ENCODE measurements at places on chromosomes 5 and 9. TPM values are rescaled to one million over a fixed set of nuclear protein-coding genes. Genes with fewer than 3 reads are reported as not detected.

Gene PCDHB6
- 0.32 TPM for total RNA-seq

Gene MLANA
- total RNA-seq: not detected

Gene ACTBL2
- total RNA-seq: not detected

Gene HAVCR2
- 6.7 TPM for total RNA-seq

Gene HINT1
- total RNA-seq: 668 TPM

Gene KCNN2
- 5.8 TPM for total RNA-seq

Gene DOLK
- total RNA-seq: 13.1 TPM

DNA sequence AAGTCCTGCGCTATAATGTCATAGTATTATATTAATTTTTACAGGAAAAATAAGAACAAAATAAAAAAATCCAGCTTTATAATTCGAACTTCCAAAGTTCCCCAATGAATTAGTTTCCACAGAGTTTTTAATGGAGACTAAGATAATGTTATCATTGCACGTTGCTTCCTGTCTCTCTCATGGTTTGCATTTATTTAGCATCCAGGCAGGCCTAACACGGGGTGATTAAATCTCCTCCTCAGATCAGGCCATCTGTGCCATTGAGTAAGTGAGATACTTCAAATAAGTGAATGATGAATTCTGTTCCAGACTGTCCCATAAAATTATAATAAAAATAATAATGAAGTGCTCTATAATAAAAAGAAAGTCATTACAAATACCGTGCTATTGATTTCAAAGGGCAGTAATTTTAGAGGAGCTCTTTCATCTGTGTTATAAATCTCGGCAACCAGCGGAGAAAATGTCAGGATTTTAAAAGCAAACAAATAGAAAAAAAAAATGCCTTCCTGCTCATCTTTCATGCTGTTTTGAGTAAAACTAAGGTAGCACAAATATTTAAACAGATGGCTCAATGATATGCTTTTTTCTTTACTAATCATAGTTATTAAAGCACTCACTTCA lies 570.6 kb upstream of the ZNF608 start:
- no peak for DNase-seq

- no peak for DNase-seq
Observed at GRCh38 chr9:26061948-26062575, 383.8 kb upstream of the TUSC1 start.

DNA sequence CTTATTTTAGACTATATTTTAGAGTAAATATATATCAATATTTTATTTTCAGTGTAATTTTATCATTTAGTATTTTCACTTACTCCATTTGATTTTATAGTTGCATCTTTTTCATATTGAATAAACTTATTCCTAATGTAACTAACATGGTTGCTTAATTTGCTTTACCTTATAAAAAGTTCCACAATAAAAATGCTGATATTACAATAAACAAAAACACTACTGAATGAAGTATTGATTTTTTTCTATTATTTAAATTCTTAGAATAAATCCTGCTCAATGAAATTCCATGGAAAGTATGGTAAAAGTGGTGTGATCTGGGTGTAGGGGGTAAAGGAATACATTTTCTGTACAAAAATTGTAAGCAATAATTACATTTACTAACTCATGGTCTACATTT lies 2074.9 kb upstream of the C9orf72 start:
- DNase-seq: no peak

GRCh38 chr5:57036761-57037160 lies 84.8 kb upstream of the MIER3 start:
- no peak for DNase-seq

DNA sequence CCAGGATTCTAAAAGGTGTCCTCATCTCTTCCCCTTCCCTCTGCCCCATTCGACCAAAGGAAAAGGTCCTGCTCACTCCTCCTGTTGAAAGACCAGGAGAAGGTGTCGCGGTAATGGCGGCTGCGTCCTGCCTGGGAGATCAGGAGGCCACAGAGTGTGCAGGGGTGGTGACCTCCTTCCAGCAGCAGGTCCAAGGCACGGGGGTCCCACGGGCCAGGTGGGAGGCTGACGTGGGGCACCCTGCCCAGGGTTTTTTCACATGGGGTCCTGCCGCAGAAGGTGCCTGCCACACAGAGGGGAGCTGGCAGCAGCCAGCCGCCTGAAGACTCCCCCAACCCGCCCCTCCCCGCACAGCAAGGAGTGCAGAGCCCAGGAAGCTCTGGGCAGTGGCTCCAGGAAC lies 22.2 kb upstream of the ADAMTS2 start:
- DNase-seq: no peak

GRCh38 chr5:17302604-17303003 lies 85.2 kb downstream of the BASP1 start:
- DNase-seq: no peak

DNA sequence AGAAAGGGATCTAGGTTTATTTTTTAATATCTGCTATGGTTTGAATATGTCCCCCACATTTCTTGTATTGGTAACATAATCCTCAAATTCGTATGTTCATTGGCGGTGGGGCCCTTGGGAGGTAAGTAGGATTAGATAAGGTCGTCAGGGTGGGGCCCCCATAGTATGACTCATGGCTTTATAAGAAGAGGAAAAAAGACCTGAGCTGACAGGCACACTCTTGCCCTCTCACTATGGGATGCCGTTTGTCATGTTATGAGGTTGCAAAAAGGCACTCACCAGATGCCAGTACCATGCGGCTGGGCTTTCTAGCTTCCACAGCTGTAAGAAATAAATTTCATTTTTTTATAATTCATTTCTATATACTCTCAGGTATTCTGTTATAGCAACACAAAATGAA lies 67.3 kb upstream of the SGCD start:
- DNase-seq: no peak

DNA sequence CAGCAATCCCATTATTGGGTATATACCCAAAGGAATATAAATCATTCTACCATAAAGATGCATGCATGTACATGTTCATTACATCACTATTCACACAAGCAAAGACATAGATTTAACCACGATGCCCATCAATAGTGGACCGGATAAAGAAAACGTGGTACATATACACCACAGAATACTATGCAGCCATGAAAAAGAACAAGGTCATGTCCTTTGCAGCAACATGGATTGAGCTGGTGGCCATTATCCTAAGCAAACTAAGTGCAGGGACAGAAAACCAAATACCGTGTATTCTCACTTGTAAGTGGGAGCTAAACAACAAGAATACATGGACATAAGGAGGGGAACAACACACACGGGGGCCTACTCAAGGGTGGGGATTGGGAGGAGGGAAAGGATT lies 33.8 kb upstream of the LAMC3 start:
- DNase-seq: no peak

DNA sequence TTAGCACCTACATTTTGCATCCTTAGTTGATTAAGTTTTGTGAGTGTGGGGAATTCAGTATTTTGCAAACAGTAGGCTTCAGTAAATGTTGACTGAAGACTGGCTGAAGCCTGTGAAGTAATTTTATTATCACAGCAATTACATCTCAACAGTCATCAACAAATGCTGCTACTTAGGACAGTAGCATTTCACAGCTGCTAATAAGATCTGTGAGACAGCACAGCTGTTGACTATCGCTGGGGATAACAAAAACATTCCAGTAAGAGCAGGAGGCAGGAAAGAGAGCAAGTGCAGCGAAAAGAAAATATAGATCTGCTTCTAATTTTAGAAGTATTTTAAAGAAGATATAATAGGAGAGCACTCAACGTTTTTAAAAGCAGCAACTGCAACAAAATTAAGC lies 117.3 kb upstream of the FGF10 start:
- no peak for DNase-seq

DNA sequence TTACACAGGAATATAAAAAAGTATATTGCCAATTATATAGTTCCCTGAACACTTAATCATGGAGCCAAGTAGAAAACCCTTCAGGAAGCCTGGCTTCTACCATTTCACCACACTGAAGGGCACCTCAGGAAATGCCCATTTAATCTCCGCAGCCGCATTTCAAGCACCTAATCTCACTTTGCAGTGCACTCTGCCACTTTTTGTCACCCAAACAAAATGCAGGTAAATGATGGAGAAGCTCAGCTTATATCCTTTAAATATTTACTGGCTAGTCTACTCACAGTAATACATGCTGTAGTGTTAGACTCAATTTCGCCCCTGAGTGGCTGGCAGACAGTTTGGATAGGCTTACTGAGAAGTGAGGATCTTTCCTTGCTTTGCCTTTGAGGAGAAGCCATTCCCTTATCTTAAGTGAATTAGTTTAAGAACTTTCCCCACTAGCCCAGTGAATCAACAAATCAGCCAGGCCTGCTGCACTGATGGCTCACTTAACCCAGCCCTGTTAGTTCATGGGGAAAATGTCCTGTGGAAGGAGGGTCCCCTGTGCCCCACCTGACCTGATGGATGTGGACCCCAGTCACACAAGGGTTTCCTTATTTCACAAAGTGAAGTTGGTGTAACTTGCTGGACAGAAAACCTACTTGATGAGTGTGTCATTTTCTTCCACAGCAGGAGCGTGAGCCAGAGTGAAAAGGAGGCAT lies 209.7 kb downstream of the CAAP1 start:
- no peak for DNase-seq

DNA sequence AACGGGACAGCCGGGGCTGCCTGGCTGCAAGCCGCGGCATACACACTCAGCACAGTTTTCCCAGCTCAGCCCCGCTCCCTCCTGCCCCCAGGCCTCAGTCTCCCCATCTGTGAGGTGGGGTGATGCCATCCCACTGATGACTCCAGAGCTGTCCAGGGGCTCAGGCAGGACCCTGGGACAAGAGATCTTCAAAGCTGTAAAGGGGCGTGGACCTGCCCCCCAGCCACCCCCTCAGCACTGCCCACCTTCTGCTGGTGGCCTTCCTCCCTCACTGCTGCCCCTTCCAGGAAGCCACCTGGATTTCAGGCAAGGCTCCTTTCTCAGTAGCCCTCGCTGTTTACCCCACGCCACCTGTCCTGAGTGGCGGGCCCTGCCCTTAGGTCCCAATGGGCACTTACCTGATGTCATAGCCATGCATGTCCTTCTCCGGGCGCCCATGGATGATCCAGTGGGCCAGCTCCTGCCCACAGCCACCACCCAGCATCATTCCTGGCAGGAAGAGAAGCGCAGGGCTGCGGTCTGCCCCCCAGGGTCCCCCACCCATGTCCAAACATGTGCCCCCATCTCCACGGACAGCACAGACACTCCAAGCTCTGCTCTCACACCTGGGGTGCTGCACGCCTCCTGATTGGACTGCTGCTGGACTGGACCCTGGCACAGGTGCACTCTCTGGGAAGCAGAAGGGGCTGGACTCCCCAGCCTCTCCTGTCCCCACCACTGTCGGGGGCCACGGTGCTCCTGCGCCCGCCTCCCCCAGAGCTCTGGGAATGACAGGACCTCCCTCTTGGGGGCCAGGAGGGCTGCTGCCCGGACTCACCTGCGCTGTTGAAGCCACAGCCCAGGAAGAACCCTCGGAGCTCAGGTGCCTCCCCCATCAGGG lies 25.7 kb downstream of the SARDH start:
- DNase-seq: no peak

DNA sequence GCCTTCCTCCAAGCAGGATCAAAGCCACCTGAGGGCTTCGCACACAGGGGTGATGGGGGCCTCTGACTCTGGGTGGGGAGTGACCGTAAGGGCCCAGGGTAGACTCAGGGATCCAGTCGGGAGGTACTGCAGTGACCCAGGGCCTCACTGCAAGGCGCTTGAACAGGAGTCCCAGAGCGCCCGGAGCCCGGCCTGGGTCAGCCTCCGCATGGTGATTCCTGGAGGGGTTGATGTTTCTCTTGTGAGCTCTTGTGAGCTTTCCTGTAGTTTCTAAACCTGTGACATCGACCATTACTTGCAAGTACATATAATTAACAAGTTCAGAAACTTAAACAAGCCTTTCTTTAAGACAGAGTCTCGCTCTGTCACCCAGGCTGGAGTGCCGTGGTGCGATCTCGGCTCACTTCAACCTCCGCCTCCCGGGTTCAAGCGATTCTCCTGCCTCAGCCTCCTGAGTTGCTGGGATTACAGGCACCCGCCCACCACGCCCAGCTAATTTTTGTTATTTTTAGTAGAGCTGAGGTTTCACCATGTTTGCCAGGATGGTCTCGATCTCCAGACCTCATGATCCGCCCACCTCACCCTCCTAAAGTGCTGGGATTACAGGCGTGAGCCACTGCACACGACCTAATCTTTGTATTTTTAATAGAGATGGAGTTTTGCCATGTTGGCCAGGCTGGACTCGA lies 19.8 kb downstream of the PTGES start:
- no peak for DNase-seq

DNA sequence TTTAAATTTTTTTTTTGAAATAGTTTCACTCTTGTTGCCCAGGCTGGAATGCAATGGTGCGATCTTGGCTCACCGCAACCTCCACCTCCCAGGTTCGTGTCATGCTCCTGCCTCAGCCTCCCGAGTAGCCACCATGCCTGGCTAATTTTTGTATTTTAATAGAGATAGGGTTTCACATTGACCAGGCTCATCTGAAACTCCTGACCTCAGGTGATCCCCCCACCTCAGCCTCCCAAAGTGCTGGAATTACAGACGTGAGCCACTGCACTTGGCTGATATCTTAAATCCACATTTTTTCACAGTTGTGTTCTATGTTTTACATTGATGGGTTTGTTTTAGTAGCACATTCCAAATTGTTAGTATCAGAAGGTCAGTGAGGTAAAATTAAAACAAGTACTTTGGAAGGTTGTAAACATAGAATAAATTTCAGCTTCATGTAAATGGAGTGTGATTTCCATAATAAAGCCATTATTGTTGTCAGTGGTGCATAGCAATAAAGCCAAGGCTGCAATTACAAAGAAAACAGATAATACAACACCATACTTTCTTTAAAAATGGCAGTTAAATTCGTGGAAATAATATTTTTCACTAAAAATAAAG lies 287.2 kb downstream of the ARRDC3 start:
- DNase-seq: no peak

- DNase-seq: no peak
Observed at GRCh38 chr5:127849408-127849807, 146.2 kb downstream of the CCDC192 start.
